ENCODE measurements at places on chromosomes 3 and 15. TPM values are rescaled to one million over a fixed set of nuclear protein-coding genes. Genes with fewer than 3 reads are reported as not detected.

ATP13A5 gene
- total RNA-seq: 0.49 TPM

P2RY14 gene
- 0.74 TPM for total RNA-seq

FRMD4B gene
- total RNA-seq: 49.9 TPM

BFSP2 gene
- 0.25 TPM for total RNA-seq

PDIA5 gene
- 1.7 TPM for total RNA-seq

Measured in temporal lobe (tissue), 4 donors.